Fibroblast of pulmonary artery (primary cell): ENCODE measurements at places on chromosomes 7 and 10.

GRCh38 chr7:117270371-117270770, 52.5 kb downstream of the WNT2 start:
- DNase-seq, result no peak

- DNase-seq, result no peak
Observed at GRCh38 chr7:86937363-86937878, 122.0 kb downstream of the ELAPOR2 start.

DNA sequence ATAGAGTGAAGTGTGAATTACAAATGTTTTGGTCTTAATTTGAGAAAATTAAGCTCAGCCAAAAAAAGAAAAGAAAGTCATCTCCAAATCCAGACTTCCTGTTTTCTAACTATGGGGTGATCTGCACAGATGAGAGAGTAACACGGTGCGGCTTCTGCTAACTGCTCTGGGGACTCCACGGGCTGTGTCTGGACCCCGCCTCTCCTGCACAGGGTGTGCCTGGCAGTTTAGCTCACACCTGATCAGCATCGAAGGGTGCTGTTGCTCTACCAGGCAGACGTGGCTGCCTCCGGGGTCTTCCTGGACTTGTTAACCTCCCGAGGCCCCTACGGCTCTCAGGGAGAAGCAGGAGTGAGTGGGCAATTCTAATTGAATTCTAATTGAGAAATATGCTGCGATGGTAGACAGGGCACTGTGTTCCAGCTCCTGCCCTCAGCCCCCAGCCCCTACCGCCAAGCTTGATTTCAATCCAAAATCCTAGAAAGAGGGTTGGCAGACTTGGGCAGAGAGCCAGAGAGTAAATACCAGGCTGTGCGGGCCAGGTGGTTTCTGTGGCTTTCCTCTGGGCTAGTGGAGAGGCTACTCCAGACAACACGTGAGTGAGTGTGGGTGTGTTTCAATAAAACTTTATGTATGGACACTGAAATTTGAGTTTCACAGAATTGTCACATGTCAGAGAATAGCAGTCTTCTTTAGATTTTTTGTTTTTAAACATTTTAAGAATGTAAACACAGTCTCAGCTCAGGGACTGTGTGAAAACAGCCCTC, 13.4 kb downstream of the SHH start:
- no peak for DNase-seq

- peak; percentile 80 for DNase-seq
Observed at GRCh38 chr7:41046221-41046761, 656.6 kb downstream of the INHBA start.

- DNase-seq, result no peak
Observed at GRCh38 chr7:39291628-39292410, 274.4 kb upstream of the YAE1 start.

- no peak for DNase-seq
Observed at GRCh38 chr10:80504158-80504811, 33.4 kb upstream of the SH2D4B start.

DNA sequence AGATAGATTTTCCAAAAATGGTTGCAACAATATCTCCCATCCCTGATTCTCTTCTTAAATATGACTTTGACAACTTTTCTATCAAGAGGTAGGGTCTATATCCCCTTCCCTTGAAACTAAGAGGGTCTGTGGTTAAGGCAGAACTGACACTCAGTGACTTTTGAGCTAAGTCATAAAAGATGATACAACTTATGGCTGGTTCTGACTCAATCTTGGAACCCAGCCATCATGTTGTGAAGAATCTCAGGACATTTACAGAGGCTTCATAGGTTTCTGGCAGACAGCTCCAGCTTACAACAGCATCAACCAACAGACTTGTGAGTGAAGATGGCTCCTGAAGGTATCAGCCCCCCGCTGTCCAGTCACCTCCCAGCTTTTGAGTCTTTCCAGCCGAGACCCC, 203.5 kb downstream of the RNLS start:
- DNase-seq, result peak; percentile 75

- peak; percentile 17 for DNase-seq
Observed at GRCh38 chr7:134907639-134908038, 78.7 kb upstream of the AGBL3 start.

GRCh38 chr7:66263936-66264335, 58.8 kb downstream of the TPST1 start:
- DNase-seq, result peak; percentile 46

- no peak for DNase-seq
Observed at GRCh38 chr7:86708031-86708680, 64.4 kb downstream of the GRM3 start.

- no peak for DNase-seq
Observed at GRCh38 chr7:149561072-149561471, 63.5 kb upstream of the ZNF746 start.

DNA sequence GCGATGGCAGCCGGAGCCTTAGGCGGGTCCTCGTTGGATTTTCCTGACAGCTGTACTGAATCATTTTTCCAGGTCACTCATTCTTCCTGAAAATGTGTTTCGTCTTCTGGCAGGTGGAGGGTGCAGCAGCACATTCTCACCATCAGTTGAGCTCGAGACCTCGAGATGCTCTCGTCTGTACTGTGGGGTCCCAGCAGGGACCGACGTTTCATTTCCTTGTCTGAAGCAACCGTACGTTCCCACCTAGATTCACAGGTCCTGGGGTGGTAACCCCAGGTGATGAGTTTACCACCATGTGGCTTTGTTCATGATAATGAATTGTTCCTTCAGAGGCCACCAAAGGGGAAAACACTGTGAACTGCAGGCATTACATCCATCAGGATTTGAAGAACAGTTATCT, 298.5 kb upstream of the FOXK1 start:
- no peak for DNase-seq

DNA sequence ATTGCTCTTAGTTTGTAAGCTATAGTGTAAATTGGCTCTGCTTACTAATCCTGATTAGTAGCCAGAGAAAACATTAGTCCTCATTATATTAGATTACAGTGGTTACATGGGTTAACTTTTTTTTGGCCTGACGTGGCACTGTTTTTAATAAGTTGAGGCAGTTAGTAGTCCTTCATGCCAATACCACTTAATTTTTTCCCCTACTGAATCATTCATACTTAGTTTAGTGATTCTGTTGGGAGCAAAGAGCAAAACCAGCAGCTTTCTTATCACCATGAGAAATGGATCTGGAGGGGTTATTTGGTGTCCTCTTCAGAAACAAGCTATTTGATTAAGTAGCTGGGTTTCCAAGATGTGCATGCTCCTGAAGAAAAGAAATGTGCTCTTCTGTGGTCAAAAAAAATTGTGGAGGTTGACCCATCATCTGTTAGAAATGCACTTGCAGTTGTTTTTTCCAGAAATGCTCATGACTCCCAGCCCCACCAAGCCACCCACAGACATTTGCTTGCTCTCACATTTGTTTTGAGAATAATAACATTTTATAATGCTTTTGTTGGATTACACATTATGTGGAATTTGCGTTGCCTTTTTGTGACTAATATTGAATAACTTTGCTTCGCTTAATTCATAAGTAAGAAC, 258.5 kb downstream of the HDAC9 start:
- peak; percentile 61 for DNase-seq

GRCh38 chr10:58299580-58299979, 30.6 kb downstream of the CISD1 start:
- peak; percentile 72 for DNase-seq

GRCh38 chr7:117567781-117568180, 88.0 kb downstream of the CFTR start:
- peak; percentile 51 for DNase-seq
